ENCODE measurements at places on chromosomes 12 and 14.

GRCh38 chr12:111494676-111495075 lies 89.0 kb downstream of the SH2B3 start:
- no peak for DNase-seq

- peak; percentile 8 for DNase-seq
These were observed 99.8 kb upstream of the RESF1 start for GRCh38 chr12:31859232-31859977.

DNA sequence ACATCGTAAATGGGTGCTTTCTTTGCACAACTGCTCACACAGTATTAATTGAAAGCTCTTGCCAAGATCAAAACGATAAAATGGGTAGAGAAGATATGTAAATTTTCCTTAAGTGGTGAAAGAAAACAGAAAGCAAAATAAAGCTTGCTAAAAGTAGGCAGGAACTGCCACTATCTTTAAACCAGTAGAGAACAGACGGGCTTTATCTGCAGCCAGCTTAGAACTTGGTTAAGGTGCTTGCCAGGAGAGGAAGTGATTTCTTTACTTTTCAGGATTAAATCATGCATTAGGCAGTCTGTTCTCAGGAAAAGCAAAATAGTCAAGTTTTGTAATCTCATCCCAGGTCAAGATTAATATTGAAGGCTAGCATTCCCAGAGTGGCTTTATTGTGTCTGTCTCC lies 56.9 kb upstream of the CCDC175 start:
- no peak for DNase-seq

GRCh38 chr14:106875503-106875902 lies 1349.1 kb downstream of the TMEM121 start:
- peak; percentile 25 for DNase-seq

GRCh38 chr12:14272956-14273912 lies 92.2 kb upstream of the ATF7IP start:
- DNase-seq, result no peak

DNA sequence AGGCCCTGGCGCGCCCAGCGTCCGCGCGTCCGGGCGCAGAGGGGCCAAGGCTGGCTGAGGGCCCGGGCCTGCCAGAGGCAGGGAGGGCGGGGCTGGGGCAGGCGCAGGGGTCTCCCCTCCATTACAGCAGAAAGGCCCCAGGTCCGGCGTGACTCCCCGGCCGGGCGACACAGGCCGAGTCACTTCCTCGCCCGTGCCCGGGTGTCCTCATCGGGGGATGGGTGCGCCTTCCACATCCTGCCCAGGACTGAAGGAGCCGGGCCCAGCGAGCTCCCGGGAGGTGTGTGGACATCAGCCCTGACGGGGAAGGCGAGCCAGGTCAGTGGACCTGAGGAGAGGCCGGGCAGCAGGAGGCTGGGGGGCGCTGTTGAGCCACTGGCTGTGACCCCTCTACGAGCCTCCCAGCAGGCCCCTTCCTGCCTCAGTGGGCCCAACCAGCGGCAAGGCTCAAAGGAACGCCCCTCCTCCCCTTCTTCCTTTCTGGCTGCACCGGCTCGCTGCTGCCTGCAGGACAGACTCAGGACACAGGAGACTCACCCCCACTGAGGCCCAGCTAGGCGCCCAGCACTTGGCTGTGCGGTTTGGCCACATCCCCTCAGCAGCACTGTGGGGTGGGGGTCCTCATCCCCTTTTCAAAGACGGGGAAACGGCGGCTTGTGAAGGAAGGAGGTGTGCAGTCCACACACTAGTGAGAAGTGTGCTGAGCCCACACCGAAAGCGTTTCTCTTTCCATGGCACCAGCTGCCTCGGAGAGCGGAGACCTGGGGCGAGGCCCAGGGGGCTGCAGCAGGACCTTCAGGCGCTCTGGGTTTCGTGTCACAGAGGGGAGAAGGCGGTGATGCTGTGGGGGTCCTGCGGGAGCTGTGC lies 606 bp downstream of the TNFAIP2 start:
- no peak for DNase-seq

- DNase-seq, result no peak
These were observed 122.5 kb upstream of the BCAT1 start for GRCh38 chr12:25071366-25071765.

- DNase-seq, result no peak
These were observed 211.6 kb downstream of the DUSP6 start for GRCh38 chr12:89140602-89141238.

GRCh38 chr12:115698257-115698656 lies 579.2 kb downstream of the MED13L start:
- no peak for DNase-seq

GRCh38 chr14:91021991-91022621 lies 38.3 kb downstream of the RPS6KA5 start:
- no peak for DNase-seq

DNA sequence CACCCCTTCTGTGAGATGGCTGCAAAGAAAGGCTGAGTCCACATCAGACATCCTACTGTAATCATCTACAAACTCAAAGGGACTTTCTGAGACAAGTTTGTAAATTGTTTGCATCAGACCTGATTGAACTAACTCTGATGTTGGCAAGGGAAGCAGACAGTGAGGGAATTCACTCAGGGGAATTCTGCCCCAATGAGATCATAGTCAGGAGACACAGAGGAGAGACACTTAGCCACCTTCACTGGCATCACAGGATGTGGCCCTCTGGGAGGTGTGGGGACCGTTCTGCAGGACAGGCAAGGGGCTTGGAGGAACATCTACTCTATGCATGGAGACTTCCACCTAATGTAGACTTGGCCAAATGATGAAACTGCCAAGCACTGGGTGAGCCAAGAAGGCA lies 70.7 kb upstream of the DDX11 start:
- no peak for DNase-seq

- no peak for DNase-seq
These were observed 1133.0 kb downstream of the VRK1 start for GRCh38 chr14:97930166-97930565.

GRCh38 chr12:23540572-23540971 lies 408.9 kb downstream of the SOX5 start:
- DNase-seq, result no peak

DNA sequence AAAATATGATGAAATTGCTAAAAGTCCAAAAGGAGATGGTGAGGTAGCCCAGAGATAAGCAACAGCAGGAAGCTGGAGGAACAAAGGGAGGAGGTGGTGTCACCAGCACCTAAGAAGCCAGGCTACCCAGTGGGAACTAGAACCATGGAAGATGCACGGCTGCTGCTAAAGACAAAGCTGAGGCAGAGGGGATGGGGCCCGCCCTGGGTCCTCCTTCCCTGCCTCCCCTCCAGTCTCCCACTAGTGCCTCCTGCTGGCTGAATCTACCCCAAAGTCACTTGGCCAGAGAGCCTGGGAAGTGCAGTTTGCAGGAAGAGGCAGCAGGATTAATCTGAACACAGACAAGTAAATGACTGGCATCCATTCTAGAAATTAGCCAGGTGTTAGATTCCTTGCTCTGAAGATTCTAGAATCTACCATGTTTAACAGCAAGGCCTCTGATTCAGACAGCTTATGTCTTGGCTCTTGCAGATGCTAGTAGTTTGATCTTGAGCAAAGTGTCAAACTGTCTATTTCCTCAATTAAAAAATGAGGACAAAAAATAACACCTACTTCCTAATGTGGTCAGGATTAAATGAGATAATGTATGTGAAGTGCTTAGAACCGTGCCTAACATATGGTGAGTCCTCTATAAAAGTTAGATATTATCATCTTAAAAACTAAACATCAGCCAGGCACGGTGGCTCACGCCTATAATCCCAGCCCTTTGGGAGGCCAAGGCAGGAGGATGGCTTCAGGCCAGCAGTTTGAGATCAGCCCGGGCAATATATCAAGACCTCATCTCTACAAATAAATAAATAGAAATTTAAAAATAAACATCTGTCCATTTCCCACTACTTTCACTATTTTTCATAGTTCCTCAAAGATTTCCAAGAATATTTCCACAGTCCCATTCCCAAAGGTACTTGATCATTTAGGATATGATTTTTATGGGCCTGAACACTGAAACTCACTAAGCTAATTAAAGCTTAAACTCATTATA lies 5.8 kb upstream of the LRP10 start:
- DNase-seq, result peak; percentile 22

- no peak for DNase-seq
These were observed 350.7 kb downstream of the RMST start for GRCh38 chr12:97813301-97813700.

- no peak for DNase-seq
These were observed 195.6 kb downstream of the TTC7B start for GRCh38 chr14:90620568-90621077.

DNA sequence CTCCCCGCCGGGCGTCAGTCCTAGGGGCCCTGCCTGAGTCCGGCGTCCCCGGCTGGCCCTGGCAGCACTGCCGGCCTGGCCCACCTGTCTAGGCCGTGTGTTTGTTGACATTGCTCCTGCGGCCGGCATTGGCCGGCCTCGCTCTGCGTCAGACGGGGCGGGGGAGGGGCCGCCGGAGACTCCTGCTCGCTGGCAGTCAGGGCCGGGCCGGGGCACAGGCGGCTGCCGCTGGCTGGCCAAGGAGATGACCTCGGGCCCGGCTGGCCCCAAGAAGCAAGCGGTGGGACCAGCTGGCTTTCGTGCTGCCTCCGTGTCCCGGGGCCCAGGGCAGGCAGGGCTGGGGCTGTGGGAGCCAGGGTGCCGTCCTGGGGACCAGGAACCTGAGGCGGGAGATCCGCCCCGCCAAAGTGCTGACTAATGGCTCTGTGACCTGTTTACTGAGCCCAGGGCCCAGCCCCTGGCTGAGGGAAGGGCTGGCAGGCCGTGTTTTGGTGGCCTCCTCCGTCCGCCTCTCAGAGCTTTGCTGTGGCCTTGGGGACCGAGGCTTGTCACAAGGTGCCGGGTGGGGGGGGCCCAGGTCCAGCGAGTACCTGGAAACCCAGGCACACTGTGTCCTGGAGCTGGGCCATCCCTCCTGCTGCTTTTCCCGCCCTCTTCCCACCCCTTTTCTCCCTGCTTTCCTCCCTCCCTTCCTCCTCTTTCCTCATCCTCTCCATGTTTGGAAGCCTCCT lies 1.8 kb downstream of the ULK1 start:
- peak; percentile 66 for DNase-seq

- DNase-seq, result peak; percentile 78
These were observed 82.2 kb downstream of the PPP2R5C start for GRCh38 chr14:101843665-101844064.

- no peak for DNase-seq
These were observed 7.4 kb downstream of the NKX2-1 start for GRCh38 chr14:36512585-36513003.

GRCh38 chr12:46675736-46676135 lies 150.1 kb downstream of the SLC38A4 start:
- peak; percentile 40 for DNase-seq

GRCh38 chr12:100521958-100522357 lies 48.3 kb downstream of the NR1H4 start:
- DNase-seq, result no peak

GRCh38 chr14:24108336-24108874 lies 6.2 kb upstream of the DCAF11 start:
- DNase-seq, result no peak

- no peak for DNase-seq
These were observed 25.4 kb upstream of the HMGA2 start for GRCh38 chr12:65798918-65799317.

DNA sequence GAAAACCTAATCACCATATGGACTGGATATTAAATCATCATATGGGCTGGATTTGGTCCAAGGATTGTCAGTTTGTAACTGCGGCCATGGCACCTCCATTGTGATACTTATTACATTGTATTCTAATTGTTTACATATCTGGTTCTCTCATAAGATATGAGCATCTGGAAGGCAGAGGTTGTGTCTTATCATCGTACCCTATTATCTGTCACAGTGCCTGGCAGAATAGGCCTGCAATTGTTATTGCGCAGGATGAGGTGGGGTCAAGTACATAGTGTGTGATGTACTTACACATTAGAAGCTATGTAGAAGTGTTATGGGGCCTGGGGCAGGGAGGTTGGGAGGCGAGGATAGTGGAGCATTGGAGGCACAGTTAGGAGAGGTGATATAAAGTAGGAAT lies 4.7 kb downstream of the IFT43 start:
- DNase-seq, result no peak

DNA sequence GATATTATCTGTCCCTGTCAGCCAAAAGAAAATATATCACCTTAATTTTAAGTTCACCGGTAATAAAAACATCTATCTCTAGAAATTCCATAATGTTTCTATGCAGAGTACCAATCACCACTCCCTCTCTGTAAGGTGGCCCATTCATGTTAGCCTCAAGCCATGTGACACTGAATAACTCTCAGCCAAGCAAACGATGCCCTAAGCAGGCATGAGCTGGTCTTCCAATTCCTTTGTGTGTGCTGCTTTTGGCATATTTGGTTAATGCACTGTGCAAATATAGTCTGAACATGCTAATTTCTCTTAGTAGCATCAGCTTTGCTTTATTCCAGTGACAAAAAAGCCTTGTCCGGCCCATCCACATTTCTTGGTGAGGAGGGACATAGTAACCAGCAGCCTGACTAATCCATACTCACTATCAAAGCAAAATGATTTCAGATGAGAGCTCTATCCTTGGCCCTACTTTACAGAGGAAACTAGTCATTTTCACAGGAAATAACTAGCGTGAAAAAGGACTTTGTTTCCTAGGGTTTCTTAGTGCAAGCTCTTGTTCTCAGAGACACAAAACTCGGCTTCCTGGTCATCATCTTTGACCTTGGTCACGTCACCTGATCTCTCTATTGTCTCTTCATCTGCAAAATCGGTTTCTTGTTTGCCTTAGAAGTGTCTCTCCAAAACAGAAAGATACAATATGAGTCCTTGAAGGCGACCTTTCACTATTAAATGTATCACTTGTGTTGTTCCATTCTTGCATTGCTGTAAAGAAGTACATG lies 59.2 kb upstream of the RTRAF start:
- no peak for DNase-seq

DNA sequence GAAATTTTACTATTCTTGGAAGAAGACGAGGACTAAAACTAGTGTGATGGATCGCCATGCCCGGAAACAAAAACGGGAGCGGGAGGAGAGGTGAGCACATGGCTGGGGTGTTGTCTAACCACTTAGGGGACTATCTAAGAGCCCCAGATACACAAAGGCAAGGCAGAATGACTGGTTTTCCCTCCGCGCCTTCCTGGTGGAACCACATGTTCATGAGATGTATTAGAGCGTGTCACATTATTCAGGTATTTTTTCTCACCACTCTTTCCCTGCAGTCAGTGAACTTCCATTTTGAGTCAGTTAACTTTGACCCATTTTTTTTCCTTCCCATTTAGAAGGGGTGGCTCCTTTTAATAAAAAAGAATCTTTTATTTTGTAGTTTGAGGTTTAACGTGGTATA lies 68.8 kb upstream of the TRAF3 start:
- DNase-seq, result no peak

DNA sequence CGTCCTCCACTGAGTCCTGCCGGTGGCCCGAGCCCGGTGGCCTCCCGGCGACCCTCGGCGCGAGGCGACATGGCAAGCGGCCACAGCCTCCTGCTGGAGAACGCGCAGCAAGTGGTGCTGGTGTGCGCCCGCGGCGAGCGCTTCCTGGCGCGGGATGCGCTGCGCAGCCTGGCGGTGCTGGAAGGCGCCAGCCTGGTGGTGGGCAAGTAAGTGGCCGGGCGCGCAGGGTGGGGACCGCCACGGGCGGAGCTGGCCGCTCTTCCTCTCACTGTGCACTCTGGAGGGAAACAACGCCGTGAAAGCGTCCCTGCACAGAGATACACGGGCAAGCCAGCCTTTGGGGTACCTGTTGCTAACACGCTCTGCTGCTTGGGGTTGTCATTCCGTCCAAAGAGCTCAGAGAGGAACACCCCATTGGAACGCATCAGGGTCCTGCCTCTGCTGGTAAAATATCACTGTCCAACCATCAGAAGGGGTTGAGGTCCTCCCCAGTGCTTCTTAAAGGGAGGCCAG lies at the start of gene AMDHD1:
TSS of gene AMDHD1 (plus strand) at position 2 of the 513 bp plus-strand sequence. CDS start at position 70, 68 bp downstream.
- peak; percentile 61 for DNase-seq

- DNase-seq, result no peak
These were observed 220.3 kb upstream of the ARID2 start for GRCh38 chr12:45509187-45509586.

Data from CD4-positive, alpha-beta T cell treated with Interleukin-10 for 1 hour (primary cell).